ENCODE measurements at places on chromosomes 3 and 15. TPM values are rescaled to one million over a fixed set of nuclear protein-coding genes. Genes with fewer than 3 reads are reported as not detected.

DNA sequence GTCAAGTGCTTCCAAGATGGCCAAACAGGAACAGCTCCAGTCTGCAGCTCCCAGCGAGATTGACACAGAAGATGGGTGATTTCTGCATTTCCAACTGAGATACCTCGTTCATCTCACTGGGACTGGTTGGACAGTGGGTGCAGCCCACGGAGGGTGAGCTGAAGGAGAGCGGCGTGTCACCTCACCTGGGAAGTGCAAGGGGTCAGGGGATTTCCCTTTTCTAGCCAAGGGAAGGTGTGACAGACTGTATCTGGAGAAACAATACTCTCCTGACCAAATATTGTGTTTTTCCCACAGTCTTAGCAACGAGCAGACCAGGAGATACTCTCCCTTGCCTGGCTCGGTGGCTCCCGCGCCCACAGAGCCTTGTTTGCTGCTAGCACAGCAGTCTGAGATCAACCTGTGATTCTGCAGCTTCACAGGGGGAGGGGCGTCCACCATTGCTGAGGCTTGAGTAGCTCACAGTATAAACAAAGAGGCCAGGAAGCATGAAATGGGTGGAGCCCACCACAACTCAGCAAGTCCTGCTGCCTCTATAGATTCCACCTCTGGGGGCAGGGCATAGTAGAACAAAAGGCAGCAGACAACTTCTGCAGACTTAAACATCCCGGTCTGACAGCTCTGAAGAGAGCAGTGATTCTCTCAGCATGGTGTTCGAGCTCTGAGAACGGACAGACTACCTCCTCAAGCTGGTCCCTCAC lies 293.5 kb upstream of the SUCLG2 start:
- no peak for DNase-seq

DNA sequence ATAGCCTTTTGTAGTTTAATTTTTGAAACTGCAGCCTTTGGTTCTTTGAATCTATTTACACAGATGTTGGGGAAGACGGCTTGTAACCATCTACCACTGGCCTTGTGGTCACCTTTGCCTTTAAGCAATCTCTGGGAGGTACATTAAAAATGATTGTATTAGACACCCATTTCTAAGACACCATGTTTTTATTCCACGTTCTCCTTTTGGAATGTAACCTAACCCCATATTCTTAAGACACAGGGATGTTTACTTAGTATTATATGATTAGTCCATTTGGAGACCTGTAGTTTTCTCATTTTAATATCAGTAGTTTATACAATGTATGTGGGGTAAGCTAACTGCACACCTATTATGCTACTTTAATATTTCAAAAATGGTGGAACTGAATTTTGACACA lies 175.1 kb upstream of the PLSCR5 start:
- DNase-seq = no peak

GRCh38 chr3:127068111-127068810 lies 85.3 kb downstream of the PLXNA1 start:
- DNase-seq = peak; percentile 7

DNA sequence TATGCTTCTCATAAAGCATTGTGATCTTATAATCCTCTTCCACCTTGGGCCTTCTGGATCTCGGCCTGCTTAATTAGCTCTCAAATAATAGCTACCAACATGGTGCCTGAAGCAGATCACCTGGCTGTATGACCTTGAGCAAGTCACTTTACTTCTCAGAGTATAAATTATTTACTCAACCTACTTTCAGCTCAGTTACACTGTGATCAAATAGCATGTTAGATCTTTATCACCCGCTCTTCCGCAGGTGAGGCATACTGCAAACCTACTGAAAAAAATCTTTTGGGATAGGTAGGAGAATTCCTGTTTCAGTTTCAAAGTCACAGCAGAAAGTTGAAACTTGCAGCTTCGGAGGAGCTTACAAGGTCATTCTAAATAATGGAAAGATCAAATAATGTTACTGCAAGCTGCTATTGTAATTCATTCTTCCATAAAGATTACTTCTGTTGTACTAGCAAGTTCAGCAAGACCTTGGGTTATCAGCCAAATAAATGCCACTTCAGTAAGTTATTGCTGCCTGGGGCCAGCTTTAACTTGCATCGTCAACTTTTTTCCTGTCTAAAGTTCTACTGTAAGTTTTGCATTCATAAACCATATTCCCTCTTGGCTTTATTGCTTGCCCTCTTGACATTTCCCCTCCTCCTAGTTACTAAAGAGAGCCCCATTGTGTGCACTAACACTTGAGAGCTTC lies 268.4 kb upstream of the ATP11B start:
- no peak for DNase-seq

DNA sequence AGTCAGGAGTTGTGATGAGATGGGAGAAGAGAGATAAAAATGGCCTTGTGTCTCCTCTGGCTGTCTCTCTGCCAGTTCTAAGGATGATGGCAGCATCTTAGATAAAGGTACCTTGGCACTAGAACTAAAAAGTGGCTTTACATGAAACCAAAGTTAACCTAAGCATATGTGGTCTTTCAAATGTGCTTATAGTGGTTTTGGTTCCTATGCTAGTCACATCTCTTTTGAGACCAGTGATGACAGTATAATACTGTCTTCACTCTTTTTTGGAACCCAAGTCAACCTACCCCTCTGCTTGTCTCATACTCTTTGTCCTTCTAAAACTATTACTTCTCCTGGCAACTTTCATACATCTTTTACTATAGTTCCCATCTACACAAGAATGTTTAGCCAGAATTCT lies 142.2 kb upstream of the SATB1 start:
- DNase-seq = no peak

Gene TICRR
- polyA plus RNA-seq = not detected

Gene IL17RE
- 0.07 TPM for polyA plus RNA-seq

Gene GCNT3
- 0.01 TPM for polyA plus RNA-seq
